ENCODE measurements at places on chromosomes 3 and 15.

GRCh38 chr15:63970621-63971426 is 75.5 kb downstream of the DAPK2 start:
- DNase-seq: no peak

- no peak for DNase-seq
These were observed 4.2 kb downstream of the VPS33B start for GRCh38 chr15:91018158-91018557.

DNA sequence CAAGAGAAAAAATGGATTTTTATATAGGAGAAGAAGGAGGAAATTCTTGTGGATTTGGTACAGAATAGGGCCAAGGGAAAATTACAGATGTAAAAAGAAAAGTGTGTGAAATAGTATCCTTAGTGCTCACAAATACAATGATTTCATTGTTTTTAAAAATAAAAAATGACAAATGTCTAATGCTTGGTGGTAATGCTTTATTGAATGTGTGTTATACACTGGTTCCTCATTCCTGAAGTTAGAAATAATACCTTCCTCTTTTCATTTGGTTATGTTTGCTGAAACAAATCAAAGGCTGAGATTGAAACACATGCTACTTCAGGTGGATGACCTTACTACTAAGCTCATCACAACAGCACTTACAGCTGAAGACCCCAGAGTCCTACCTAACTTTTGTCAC is 37.7 kb upstream of the CCR2 start:
- no peak for DNase-seq

- DNase-seq: no peak
These were observed 38.9 kb upstream of the CLRN1 start for GRCh38 chr3:151011427-151011826.

DNA sequence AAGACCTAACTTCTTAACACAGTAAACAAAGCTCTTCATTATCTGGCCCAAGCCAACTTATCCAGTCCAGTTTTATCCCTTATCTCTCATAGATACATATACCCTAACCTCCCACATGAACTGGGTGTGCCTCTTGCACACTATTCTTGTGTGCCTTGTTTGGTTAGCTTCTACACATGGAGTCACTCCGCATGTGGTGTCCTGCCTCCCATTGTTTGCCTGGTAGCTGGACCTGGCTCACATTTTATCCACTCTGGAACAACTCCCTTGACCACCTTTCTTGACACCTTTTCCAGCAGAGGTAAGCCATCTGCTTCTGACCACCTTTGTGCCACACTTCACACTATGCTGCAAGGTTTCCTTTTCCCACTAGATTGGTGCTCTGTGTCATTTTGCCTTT is 15.2 kb downstream of the TIPARP start:
- no peak for DNase-seq

- DNase-seq: no peak
These were observed 23.4 kb downstream of the DZIP1L start for GRCh38 chr3:138092023-138092422.

- DNase-seq: no peak
These were observed 630 bp downstream of the KIF15 start for GRCh38 chr3:44762170-44762677.

DNA sequence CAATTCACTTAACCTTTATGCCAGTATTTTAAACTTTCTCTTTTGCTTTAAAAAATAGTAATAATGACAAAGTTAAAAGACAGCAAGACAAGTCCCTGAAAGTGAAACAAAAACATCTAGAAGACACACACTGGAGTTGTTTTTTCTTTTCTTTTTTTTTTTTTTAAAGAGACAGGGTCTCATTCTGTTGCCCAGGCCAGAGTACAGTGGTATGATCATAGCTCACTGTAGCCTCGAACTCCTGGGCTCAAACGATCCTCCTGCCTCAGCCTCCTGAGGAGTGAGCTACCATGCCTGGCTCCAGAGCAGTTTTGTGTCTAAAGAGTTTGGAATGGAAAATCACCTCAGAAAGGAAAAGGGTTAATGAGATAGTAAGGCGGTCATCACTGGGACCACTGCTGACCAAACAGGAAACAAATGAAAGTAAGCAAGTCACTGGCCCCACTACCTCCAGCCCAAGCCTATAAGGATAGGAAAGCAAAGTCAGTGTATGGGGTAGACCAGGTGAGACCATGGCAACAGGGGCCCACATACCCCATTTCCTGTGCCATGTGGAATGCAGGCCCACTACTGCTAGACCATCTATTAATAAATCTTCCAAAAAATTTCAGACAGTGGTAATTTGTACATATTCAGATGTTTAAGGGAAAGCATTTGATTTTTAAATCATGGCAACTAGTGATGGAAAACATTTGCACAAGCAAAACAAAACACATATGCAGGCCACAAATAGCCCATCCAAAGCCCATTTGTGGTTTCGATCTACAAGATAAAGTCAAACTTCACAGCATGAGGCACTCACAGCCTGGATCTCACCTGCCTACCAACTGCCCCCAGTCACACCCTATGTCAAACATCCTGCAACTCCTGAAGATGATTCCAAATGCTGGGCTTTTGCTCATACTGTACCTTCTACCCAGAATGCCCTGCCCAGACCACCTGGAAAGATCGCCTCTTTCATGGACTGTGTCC is 62.6 kb downstream of the OSBPL10 start:
- no peak for DNase-seq

- DNase-seq: no peak
These were observed 230.3 kb upstream of the TLE3 start for GRCh38 chr15:70327856-70328678.

- DNase-seq: no peak
These were observed 199.3 kb upstream of the LINGO1 start for GRCh38 chr15:77831986-77832385.

DNA sequence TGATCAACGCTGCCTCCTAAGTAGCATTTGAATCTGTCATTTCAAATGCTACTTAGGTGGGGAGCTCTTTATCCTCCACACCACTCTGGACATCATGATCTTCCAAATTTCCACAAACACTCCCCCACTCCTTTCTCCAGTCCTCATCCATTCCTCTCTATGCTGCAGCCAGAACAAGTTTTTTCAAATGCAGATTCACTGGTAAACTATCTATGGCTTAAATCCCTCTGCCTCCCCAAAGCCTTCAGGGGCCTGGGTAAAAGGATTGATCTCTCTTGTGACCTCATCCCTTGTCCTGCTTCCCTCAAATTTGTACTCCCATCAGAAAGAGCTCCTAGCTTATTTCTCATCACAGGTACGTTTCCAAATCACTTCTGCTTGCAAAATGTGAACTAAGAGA is 1.3 kb upstream of the AEN start:
- DNase-seq: no peak

DNA sequence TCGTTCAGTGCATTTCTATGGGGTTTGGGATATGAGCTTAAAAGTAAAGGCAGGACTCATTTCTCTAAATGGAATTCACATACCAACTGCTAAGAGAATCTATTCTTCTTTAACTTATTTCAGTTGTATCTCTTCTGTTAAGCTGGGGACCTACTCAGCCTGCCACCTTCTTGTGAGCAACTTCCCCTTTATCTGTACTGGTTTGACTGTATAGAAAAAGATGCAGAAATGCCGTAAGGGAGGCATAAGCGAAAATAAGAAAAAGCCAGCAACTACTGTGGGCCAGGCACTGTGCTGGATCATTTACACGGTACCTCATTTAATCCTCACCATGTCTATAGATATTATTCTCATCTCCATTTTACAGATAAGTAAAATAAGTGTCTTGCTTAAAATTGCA is 38.4 kb downstream of the RBMS3 start:
- no peak for DNase-seq

DNA sequence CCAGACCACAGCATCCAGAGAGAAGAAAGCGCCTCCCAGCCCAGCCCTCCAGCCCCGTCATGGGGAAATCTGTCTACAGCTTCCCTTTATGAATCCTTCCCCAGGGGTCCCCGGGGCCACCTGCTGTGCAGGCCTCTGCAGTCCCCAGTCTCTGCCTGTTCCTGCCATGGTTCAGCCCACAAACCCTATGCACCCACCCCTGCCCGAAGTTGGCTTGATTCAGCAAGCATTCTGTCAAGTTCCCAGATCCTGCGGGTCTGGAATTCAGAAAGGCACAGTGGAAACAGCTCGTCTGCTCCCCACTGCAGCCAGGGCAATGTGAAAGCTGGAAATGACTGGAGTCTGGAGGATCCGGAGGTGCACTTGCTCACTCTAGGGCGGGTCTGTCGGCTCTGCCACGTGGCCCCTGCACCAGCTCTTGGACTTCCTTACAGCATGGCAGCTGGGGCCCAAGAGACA is 2.9 kb upstream of the OCA2 start:
- no peak for DNase-seq

- no peak for DNase-seq
These were observed 38.6 kb downstream of the EPHA3 start for GRCh38 chr3:89145995-89146394.

GRCh38 chr15:101137312-101137940 is 114.4 kb downstream of the CHSY1 start:
- no peak for DNase-seq

- DNase-seq: no peak
These were observed 199.7 kb downstream of the ARRDC4 start for GRCh38 chr15:98160236-98160635.

GRCh38 chr3:65291448-65292125 is 603.8 kb upstream of the ADAMTS9 start:
- DNase-seq: no peak

GRCh38 chr3:196688349-196688748 is 23.7 kb downstream of the CEP19 start:
- no peak for DNase-seq

DNA sequence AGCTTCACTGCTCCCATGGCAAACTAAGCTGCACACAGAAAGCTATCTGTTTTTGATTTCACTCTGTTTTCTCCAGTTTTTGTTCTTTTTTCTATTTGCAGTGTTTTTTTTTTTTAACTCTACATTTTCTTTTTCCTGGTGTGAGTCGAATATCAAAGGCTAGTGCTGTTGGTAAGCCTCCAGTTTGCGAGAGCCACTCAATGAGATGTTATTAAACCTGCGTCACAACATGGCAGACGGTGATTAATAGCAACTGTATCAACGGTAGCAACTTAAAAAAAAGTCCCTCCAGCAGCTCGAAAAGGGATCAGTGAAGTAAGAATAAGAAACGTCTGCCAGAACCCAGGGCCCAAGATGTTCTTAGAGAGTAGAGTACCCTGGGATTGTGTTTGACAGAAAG is 84.1 kb downstream of the MEIS2 start:
- DNase-seq: no peak

- no peak for DNase-seq
These were observed 199.4 kb upstream of the STRIT1 start for GRCh38 chr3:155492841-155493240.

- DNase-seq: no peak
These were observed 12.9 kb downstream of the GPR87 start for GRCh38 chr3:151303751-151304150.

DNA sequence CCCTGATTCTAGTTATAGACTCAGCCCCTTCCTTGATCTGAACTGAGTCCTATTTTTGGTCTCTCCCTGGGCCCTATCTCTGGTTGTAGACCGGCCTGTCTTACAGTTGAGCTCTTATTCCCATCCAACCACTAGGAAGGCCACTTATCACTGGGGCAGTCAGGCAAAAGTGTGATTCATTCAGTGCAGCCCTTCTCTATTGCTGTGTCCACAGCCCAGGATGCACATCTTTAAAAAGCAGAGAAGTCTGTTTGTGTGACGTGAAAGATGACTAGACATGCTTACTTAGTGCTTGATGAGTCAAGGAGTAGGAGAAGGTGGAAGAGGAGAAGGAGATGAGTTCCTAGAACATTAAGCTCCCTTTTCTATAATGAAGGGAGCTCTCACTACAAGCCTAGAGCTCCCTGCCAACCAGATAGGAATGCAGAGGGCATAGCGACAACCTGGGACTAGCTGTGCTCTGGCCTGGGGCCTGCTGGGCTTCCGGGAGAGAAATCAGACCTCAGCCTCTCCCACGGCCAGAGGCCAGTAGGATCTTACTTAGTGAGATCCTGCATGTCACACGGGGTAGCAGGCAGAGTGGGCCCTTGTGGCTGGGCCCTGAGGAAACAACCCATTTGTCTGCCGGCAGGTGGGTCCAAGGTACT is 25.7 kb downstream of the INSYN1 start:
- no peak for DNase-seq

DNA sequence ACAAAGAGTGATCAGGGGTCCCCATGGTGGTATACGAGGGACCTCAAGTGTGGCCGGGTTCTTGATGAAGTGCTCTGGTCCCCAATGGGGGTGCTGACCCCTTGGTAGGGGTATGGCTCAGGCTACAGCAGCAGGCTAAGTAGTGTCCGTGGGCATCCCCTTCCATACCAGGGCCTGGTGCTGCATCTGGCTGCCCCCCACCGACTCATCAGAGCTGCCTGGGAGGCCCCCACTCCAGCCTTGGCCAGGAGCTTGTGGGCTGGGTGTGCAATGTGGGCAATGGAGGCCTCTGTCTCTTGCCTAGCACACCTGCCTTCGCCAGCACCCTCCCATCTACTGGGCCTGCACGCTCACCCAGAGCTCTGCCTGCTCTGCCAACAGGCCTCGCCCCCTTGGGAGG is 59.0 kb upstream of the SEC13 start:
- no peak for DNase-seq

DNA sequence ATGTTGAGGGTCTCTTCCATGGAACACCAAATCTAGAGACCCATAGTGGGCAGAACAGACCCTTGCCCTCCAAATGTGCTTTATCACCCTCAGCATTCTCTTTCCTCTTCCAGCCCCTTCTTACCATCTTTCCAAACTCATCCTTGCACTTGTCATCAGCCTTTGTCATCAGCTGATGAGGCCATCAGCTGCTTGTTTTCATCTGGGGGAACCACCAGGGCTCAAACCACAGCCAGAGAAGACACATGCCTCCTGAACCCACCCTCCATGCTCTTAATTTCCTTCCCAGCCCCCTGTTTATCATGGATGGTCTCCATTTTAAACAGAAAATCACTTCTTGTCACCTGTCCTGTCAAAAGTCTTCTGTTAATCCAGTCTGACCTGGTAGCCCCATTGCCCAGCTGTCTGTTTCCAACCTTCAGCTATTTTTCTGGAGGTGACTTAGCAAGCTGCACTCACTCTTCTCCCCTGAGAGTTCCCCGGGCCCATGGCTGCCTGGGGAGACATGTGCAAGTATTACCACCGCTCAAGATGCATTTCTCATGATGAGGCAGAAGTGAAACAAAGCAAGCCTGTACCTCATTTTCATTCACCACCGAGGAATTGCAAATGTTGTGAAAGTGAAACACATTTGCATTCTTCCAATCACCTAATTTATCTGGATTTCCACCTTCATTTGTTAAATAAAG is 14.7 kb upstream of the SYNM start:
- DNase-seq: no peak

Data from SW 1271 (cell line).